H9 (cell line): ENCODE measurements at places on chromosomes 16 and 17. TPM values are rescaled to one million over a fixed set of nuclear protein-coding genes. Genes with fewer than 3 reads are reported as not detected.

Gene DPEP1
- 1.1 and 1.2 TPM in 2 replicates for total RNA-seq

Gene ZNF624
- total RNA-seq, result 0.88 and 1.3 TPM in 2 replicates

Gene SMIM5
- total RNA-seq, result 0.20 and 0.24 TPM in 2 replicates

Gene EFCAB5
- total RNA-seq, result not detected in 2 replicates

Gene GP1BA
- total RNA-seq, result not detected in 2 replicates

Gene KRTAP9-2
- total RNA-seq, result not detected in 2 replicates

Gene DHX38
- total RNA-seq, result 60.5 and 64.2 TPM in 2 replicates

Gene SETD1A
- 36.9 and 37.0 TPM in 2 replicates for total RNA-seq

Gene MYH2
- total RNA-seq, result 0.68 and 0.90 TPM in 2 replicates

Gene MON1B
- 48.0 and 49.4 TPM in 2 replicates for total RNA-seq

Gene USP31
- total RNA-seq, result 14.5 and 16.1 TPM in 2 replicates

Gene C16orf74
- total RNA-seq, result 4.9 and 5.6 TPM in 2 replicates

Gene SLFN14
- total RNA-seq, result not detected in 2 replicates

Gene CIAO3
- 21.9 and 26.4 TPM in 2 replicates for total RNA-seq

Gene LPCAT2
- 2.5 and 2.8 TPM in 2 replicates for total RNA-seq

Gene WFDC1
- 0.24 and 0.29 TPM in 2 replicates for total RNA-seq
